Ovary (tissue), 10 donors: ENCODE measurements at places on chromosomes 12 and 14.
A peak's percentile ranks its signal among the peaks of the same experiment; 100 is the strongest.

DNA sequence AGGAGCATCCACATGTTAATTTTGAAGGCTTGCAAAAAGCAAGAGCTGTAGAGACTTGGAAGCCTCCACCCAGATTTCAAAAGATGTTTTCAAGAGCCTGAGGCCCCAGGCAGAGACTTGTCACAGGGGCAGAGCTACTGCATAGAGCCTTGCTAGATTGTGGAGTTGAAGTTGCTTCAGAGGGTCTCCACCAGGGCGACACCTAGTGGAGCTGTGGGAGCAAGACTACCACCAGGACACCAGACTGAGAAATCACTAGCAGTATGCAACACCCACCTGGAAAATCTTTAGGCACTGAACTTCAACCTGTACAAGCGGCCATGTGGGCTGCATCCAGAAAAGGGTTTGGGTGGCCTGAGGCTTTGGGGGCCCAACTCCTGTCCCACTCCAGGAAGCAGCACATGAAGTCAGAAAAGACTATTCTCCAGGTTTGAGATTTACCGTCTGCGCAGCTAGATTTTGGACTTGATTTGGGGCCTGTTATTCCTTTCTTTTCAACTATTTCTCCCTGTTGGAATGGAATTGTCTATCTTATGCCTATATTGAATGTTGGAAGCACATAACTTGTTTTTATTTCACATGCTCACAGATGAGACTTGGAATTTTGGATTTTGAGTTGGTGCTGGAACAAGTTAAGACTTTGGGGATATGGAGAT, 508.6 kb downstream of the FLRT2 start:
- DNase-seq, result no peak

DNA sequence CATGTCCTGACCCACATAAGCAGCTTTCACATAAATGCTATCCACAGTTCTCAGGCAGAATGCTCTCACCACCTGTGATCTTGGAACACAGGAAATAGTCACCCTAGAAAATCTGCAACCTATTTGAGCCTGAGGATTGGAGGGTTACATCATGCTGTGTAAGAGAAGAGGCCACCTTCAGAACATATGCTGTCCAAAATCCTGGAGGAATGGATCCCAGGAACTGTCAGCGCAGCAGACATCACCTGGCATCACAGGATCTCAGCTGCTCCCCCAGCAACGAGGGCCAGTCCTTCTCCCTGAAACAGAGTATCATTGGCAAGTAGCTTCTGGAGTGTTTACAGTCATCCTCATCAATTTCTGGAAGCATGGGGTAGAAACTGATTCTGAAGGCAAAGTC, 63.2 kb upstream of the LTA4H start:
- DNase-seq, result no peak

GRCh38 chr14:90698379-90698869, 117.8 kb downstream of the TTC7B start:
- peak; percentile 84 for DNase-seq

GRCh38 chr14:37274652-37275051, 76.9 kb downstream of the MIPOL1 start:
- DNase-seq, result no peak

GRCh38 chr12:20097626-20098025, 270.7 kb upstream of the PDE3A start:
- DNase-seq, result no peak

GRCh38 chr12:54220092-54220557, 31.3 kb upstream of the SMUG1 start:
- peak; percentile 86 for DNase-seq

- no peak for DNase-seq
Observed at GRCh38 chr12:23585782-23586163, 363.7 kb downstream of the SOX5 start.

DNA sequence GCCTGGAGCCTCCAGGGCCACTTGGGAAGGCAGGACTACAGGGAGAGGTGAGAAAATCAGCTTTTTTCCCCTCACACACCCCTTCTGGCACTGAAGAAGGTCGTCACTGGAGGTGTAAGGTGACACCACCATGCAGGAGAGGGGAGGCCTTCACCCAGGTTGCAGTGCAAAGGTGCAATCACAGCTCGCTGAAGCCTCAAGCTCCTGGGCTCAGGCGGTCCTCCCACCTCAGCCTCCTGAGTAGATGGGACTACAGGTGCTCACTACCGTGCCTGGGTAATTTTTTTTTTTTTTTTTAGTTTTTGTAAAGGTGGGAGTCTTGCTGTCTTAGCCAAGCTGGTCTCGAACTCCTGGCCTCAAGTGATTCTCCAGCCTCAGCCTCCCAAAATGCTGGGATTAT, 93.6 kb downstream of the TNFAIP2 start:
- no peak for DNase-seq

GRCh38 chr12:12661086-12661856, 34.7 kb downstream of the GPR19 start:
- no peak for DNase-seq

DNA sequence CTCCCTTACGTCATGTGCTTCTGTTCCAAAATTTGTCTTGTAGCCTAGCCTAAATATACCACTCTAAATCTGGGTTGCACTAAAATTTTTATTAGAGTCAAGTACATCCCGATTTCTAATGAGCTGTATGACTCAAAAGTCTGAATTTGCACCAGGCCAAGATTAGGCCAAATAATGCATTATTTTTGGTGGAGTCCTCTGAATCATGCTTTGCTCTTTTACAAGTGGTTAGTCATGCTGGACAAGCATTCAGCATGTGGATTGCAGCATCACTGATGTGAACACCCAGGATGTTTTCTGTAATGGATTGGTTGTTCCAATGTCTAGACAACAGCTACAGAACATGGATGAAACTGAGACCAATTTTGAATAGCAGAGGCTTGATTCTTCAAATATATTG, 23.7 kb downstream of the HEBP1 start:
- no peak for DNase-seq

- no peak for DNase-seq
Observed at GRCh38 chr14:54610051-54610977, 43.4 kb downstream of the SAMD4A start.

GRCh38 chr12:131613678-131614077, 97.2 kb upstream of the SFSWAP start:
- no peak for DNase-seq

DNA sequence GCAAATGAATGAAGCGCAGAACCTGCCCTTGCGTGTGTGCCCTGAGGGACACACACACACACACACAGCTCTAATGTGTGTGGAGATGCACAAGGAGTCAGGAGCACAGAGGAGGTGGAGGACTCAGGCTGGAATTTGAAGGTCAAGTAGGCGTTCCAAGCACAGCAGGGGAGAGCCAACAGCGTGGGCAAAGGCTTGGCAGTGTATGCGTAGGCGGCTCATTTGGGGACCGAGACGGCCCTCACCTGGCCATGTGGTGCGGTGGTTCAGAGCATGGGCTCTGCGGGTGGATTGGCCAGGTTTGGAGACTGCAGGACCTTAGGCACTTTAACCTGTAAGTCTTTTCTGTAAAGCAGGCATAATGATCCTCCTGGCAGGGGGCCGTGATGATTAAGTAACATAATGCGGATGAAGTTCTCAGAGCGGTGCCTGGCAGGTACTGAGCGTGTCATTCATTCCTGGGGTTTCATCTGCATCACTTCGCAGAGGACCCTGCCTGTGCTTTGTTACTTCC, 69.5 kb upstream of the SLC24A4 start:
- DNase-seq, result no peak

- DNase-seq, result no peak
Observed at GRCh38 chr12:54932691-54933090, 51.9 kb downstream of the TESPA1 start.
